CD4-positive, alpha-beta T cell treated with Interleukin-6 for 4 hours (primary cell): ENCODE measurements at places on chromosomes 2 and 18.
A peak's percentile ranks its signal among the peaks of the same experiment; 100 is the strongest.

- DNase-seq: no peak
Measured at GRCh38 chr18:38520786-38521185, 955.2 kb upstream of the CELF4 start.

- no peak for DNase-seq
Measured at GRCh38 chr2:188114014-188114413, 177.7 kb upstream of the GULP1 start.

GRCh38 chr2:23622966-23623675 is 238.1 kb downstream of the KLHL29 start:
- DNase-seq: no peak

DNA sequence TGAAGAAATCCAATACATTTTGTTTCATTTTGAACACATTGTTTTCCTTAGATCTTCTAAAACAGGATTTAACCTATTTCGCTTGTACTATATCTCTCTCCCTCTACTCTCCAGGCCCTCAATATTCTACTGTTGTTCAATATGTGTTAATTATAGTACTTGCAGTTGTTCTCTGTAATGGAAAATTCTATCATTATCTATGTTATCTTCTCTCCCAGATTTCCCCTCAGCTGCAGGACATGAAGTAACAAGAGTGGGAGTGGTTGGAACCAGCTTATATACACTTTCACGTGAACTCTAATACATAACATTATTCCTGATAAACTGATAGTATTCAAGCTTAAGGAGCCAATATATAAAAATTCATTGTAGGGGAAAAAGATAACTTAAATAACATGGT is 7.0 kb upstream of the STRN start:
- no peak for DNase-seq

DNA sequence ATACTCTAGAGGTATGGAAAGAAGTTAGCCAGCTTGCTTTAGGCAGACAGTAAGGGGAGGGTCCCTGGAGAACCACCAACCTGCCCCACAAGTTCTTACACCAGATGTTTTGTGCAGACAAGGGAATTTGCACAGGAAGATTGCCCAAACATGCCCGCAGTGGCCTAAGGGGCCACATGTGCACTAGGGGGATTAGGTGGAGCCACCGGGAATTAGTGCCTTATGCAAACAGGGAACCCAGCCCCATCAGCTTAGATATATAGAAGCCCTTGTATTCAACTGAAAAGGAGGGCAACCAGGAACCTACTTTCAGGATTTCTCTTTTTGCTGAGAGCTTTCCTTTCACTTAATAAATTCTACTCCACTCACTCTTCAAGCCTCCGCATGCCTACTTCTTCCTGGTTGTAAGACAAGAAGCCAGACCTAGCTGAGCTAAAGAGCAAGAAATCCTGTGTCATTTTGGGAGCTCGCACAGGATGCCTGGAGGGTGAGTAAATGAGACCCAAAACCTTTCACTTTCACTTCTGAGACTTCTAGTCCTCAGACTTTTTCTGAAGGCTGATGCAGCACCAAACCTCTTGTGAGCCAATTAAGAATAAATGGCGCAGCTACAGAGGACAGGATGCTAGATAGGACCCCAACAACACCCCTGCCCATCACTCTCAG is 146.3 kb downstream of the GCA start:
- DNase-seq: no peak

GRCh38 chr2:147824620-147825019 is 20.2 kb upstream of the ACVR2A start:
- DNase-seq: no peak

- no peak for DNase-seq
Measured at GRCh38 chr2:226583715-226584114, 215.9 kb downstream of the IRS1 start.

DNA sequence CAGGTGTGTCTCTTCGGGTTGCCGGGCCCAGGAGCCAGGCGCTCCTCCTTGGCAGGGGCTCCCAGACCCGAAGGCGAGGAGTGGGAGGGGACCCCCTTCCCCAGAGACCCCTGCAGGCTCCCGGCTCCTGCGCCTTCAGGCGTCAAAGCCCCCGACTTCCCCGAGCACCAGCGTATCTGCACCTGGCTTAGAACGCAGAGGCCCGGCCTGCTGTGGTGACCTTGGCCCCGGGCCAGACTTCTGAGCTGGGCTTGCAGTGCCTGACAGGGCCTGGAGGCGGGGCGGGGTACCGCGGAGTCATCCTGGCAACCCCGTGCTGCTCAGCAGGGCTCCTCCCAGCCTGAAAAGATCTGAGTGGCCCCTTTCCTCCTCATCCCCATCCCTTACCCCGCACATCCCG is 27.0 kb downstream of the SKA1 start:
- peak; percentile 3 for DNase-seq

- no peak for DNase-seq
Measured at GRCh38 chr2:61222567-61222966, 60.6 kb downstream of the C2orf74 start.

- DNase-seq: no peak
Measured at GRCh38 chr2:18200771-18201170, 322.3 kb downstream of the KCNS3 start.
